Inflammatory macrophage treated with lipopolysaccharide for 1 hour (primary cell): ENCODE measurements at places on chromosomes 16 and 17.

DNA sequence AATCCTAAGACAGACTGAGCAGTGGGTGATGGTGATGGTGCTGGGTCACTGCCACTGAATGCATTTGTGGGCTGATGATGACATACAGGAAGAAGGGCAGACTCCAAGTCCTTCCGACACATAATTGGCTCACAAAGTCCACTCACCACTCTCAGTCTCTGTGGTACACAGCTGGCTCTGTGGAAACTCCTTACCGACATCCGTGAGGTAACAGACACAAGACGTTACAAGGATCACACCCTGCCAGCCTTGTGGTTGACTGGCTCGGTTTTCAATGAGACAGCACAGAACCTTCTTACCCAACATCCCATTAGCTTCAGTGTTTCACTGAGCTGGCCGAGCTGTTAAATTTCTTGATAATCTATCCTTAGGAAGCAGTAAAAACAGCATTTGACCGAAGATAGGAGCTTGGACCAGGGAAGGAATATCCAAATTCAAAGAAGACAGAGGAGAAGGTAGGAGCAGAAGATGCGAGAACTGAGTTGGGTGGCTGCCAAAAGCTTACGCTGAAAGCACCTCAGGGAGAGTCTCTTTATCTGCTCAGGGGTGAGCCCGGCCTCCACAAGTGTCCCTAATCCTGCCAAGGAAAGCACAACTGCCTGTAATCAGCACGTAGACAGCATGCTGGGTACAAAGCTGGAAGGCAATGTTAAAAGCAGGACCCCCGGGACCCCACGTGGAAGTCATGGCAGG lies 5.5 kb upstream of the MXRA7 start:
- DNase-seq = peak; percentile 87

GRCh38 chr16:67657751-67658518 lies 2.1 kb downstream of the ACD start:
- DNase-seq = no peak

DNA sequence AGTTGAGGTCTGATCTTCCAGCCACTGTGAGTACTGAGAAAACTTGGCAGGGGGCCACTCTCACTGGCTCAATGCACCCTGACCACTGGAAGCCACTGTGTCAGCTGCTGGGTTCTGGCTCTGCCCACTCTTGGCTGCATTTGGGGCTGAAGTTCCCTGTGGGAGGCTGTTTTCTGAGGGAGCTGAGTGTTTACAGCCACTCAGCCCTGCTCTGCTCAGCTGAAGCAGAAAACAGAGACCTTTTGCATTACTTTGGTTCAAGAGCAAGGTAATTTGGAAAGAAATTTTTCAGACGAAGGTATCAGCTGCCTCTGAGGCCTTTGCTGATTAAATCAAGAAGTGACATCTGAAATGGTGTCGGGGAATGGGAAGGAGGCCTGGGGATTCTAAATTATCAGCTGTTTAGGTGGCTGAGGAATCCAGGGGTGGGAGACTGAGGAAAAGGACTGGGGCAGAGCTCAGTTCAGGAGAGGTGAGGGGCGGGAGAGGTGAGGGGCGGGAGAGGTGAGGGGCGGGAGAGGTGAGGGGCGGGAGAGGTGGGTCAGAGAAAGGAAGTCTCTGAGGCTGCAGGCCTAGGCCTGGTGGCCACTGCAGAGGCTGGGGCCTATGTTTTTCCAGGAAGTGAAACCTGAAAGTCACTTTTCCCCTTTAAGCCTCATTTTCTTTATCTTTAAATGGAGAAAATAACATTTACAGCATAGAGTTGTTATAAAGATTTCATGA lies at the start of gene ACSM5:
Gene ACSM5 (plus strand): TSS at position 137 of the 723 bp plus-strand sequence. CDS start 1,951 bp downstream, outside the sequence.
- DNase-seq = peak; percentile 20

DNA sequence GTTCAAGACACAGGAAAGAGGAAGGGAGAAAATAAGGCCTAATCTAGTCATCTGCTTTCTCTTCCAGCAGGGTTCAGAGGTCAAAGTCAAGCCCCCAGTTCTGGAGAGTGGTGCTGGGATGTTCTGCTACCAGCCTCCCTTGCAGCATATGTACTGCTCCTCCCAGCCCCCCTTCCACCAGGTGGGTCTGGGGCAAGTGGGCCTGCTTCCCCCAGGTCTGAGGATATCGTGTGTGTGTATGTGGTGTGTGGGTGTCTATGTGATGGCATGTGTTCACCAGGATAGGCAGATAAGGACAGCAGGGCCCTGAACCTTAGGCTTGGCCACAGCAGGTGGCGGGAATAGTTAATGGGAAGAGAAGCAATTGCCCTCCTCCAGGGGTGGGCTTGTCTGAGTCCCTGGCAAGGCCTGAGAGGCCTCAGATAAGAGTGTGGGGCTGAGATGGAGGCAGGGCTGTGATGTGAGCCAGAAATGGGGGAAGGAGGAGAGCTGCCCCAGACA lies 21.1 kb downstream of the FOXN1 start:
- no peak for DNase-seq

DNA sequence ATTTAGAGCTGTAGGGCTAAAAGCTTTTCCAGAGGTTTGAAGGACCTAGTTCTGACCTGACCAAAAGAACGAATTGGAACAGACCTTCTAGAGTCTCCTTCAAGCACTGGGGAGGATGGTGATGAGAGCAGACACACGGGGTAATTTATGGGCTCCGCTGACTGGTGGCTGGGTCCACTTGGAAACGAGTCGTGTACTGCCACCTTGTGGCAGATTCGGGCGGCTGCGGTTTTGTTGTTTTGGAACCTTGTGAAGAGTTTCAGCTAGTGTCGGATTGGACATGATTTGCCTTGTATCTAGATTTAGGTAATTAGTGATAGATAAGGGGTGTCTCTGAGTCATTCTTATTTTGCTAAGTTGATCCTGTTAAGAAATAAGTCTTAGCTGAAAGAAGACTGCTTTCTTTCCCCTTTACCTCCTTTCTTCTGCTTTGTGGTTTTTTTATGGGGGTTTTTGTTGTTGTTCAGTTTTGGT lies 98.9 kb downstream of the AATF start:
- DNase-seq = peak; percentile 94

- DNase-seq = peak; percentile 73
Measured at GRCh38 chr17:78865682-78866390, 25.2 kb upstream of the USP36 start.

- DNase-seq = no peak
Measured at GRCh38 chr17:82613283-82614094, 34.8 kb downstream of the WDR45B start.

- DNase-seq = no peak
Measured at GRCh38 chr16:50809561-50809960, 67.7 kb downstream of the CYLD start.

- DNase-seq = no peak
Measured at GRCh38 chr17:3603119-3603869, 5.9 kb downstream of the TRPV1 start.

DNA sequence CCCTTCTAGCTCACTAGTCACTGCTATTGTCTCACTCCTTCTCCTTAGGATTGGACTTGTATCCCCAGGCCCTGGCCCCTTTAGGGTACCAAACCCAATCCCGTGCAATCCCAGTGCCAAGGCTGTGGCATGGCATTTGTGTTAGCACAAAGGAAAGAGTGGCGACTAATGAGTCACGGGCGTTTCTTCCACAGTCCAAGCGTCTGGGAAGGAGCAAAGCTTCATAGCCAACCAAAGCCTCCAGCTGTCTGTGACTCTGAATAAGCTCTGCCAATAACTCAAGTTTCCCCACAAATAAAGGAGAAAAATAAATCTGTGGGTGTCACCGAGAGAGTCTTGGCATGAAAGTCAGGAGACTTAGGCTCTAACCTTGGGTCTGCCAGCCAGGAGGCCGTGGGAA lies 54.6 kb upstream of the COX10 start:
- DNase-seq = no peak

- DNase-seq = no peak
Measured at GRCh38 chr17:8076502-8077266, 10.8 kb downstream of the ALOX12B start.
